ENCODE measurements at places on chromosomes 11 and 22.
A peak's percentile ranks its signal among the peaks of the same experiment; 100 is the strongest.

DNA sequence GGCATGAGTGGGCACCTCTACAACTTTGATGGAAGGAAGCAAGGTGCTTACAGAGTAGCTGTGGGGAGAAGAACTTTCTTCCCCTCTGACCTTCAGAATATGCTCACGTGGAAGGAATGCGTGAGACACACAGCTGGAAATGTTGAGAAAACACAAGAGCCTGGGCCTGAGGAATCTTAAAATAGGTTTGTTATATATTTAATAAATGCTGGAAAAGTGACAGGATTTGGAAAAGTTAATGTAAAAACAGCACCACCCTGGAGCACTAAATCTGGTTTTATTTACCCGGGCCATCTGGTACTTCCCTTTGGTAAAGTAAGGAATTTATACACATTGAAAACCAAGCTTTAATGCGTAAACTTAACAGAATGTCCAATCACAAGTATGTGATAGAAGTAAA lies 14.0 kb upstream of the AMPD3 start:
- no peak for DNase-seq

- no peak for DNase-seq
Observed at GRCh38 chr11:22792497-22792896, 37.1 kb downstream of the SVIP start.

- no peak for DNase-seq
Observed at GRCh38 chr11:10323793-10324170, 18.9 kb downstream of the ADM start.

DNA sequence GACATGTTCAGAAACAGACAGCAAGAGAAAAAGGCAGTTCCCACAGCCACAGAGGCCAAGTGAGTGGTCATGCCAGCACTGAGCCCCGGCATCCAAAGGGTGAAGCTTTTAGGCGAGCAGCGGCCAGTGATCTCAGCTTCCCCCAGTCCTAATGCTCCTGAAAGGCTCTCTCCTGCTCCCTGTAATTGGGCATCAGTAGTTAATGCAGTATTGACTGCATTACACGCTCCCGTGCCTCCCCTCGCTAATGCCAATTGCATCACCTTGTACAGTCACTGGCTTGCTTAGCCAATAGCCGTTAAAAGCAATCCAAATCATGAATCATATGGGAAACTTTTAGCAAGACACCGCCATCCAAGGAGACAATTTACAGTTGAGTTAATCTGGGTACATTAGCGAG lies 4.9 kb downstream of the LMO1 start:
- no peak for DNase-seq

DNA sequence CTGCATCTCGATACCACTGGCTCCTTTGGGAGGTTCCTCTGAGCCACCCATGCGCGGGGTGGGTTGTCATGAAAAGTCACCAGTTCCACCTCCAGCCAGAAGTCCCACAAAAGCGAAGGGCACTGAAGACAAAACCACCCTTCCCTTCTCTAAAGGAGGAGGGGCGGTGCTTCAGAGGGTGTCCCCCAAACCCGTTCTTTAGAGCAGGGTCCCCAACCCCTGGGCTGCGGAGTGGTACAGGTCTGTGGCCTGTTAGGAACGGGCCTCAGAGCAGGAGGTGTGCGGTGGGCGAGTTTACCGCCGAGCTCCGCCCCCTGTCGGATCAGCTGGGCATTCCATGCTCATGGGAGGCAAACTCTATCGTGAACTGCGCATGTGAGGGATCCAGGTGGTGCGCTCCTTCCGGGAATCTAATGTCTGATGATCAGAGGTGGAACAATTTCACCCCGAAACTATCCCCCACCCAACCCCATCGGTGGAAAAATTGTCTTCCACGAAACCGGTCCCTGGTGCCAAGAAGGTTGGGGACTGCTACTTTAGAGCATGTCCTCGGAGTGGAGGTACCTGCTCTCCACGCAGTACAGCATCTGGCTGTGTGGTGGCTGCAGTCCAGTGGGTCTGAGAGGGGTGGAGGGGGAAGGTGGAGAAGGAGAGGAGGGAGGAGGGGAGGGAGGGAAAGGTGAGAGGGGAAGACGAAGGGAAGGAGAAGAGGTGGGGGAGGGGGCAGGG lies 72.9 kb upstream of the SEPTIN5 start:
- no peak for DNase-seq

DNA sequence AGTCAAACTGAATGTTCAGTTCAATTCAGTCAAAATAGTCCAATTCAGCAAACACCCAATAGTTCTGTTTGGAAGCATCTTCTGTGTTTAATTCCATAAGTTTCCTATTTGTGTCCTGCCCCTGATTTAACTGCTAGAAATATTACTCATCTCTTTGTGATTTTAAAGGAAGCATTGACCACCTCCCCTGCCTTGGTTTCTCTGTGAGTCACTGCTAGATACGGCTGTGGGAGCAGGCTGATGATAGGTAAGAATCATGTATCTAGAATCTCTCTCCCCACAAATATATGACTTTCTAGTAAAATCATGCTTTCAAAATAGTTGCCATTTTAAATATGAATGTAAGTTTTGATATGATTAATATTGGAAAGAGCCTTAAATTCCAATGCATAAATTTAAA lies 888.5 kb downstream of the NTM start:
- no peak for DNase-seq

- no peak for DNase-seq
Observed at GRCh38 chr11:16969010-16969999, 44.9 kb downstream of the PLEKHA7 start.

DNA sequence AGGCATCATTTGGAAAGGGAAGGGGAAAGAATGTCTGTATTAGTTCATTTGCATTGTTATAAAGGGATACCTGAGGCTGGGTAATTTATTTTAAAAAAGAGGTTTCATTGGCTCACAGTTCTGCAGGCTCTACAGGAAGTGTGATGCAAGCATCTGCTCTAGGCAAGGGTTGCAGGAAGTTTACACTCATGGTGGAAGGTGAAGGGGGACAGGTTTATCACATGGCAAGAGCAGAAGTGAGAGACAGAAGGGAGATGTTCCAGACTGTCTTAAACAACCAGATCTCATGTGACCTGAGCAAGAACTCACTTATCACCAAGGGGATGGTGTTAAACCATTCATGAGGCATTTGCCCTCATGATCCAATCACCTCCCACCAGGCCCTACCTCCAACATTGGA lies 90.6 kb downstream of the CCDC83 start:
- no peak for DNase-seq

- DNase-seq, result no peak
Observed at GRCh38 chr11:126194121-126194543, 17.3 kb downstream of the RPUSD4 start.

GRCh38 chr11:83355391-83355790 lies 69.2 kb upstream of the CCDC90B start:
- DNase-seq, result no peak

- no peak for DNase-seq
Observed at GRCh38 chr22:34587357-34588356, 478.3 kb upstream of the ISX start.

- peak; percentile 17 for DNase-seq
Observed at GRCh38 chr11:65274735-65275682, 13.2 kb downstream of the POLA2 start.

DNA sequence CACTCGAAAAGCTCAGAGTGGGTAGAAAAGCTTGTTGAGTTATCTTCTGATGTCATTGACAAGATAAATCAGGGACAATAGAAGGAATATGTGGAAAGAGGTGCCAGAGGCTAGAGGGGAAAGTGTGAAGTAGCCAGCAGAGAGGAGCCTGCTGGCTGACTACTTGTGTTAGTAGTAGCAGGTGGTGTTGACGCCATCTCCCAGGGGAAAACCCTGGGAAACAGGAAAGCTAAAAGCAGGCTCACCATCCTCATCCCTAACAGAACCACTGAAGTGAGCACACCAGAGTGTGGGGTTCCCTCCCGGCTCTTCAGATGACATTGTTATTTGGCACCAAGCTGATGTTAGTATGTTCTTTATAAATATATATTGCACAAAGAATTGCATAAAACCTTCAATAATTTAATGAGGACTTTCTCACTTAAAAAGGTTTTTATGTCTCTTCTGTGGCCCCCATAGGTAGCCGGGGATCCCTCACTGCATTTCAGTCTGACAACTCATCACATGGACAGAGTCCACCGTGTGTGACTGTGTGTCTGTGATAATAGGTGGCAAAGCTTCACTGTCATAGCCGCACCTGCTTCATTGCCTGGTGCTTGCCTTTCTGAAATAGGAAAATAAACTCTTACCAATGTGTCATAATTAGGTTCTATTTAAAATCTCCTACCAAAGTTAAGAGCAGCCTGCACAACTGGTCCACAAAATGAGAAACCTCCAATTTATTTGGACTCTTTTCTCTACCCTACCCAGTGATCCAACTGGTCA lies 63.2 kb upstream of the TOP3B start:
- DNase-seq, result no peak

- DNase-seq, result no peak
Observed at GRCh38 chr11:70066136-70066520, 12.0 kb upstream of the ANO1 start.

DNA sequence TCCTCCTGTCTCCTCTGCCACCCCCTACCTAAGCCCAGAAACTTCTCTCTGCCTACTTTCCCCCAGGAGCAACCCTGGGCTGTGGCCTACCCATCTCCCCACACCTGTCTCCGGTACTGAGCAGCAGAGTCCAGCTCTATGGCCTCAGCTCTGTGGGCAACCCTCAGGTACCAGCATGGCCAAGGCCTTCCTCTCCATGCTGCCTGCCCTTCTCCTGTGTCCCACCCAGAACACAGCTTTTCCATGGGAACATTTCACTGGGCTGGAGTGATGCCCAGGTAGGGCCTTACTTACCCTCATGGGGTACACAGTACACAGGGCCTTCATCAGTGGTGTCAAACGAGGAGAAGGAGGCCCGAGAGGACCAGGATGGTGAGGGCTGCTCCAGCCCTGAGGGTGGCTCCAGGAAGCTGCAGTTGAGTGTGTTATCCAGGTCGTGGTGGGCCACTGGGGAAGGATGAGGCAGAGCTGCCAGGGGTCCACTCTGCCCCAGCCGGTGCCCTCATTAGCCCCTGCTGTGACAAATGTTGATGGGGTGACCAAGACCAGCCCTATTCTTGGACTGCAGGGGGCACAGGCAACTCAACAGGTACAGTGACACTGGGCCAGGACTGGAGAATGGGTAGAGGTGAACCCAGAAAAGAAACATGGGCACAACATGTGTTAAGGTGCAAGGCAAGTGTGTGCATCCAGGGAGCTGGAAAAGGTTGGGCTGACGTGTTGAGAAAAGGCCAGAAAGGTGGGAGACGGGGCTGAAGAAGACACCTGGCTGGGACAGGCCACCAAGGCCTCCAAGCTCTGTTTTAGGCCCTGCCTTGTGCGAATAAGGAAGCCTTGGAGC lies 10.3 kb downstream of the SCARF2 start:
- no peak for DNase-seq

GRCh38 chr11:13962562-13963168 lies at the start of gene SPON1:
Gene SPON1 (plus strand): TSS chr11:13962723. CDS start chr11:13962905, 182 bp downstream.
- peak; percentile 15 for DNase-seq

DNA sequence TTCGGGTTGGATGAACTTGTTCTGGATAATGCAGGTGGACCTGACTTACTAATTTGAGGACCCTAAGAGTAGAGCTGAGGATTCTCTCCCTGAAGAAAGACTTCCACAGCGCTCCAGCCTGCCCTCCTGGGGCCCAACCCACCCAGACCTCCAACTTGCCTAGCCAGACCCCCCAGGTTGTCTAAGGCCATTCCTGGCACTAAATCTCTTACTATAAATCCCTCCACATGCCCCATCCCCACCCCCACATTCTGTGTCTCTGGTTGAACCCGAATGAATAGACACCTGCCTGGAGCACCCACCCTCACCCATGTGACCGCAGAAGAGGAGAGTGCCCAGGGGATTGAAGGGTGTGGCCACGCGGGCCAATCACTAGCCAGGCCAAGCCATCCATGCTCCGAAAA lies 1480.0 kb downstream of the TBC1D22A start:
- no peak for DNase-seq

All from activated CD4-positive, alpha-beta T cell treated with anti-CD3 and anti-CD28 coated beads, Interleukin-2, amount 50 U/mL, for 24 hours (primary cell).